Activated gamma-delta T cell treated with anti-CD3 and anti-CD28 coated beads, Interleukin-2, amount 50 U/mL, for 16 hours (primary cell): ENCODE measurements at places on chromosomes 6 and 20.

- no peak for DNase-seq
Measured at GRCh38 chr6:124330197-124330596, 526.5 kb downstream of the NKAIN2 start.

GRCh38 chr20:33733654-33734576 lies 2.1 kb downstream of the ZNF341 start:
- no peak for DNase-seq

- no peak for DNase-seq
Measured at GRCh38 chr20:2751878-2752566, 48.4 kb downstream of the CPXM1 start.

DNA sequence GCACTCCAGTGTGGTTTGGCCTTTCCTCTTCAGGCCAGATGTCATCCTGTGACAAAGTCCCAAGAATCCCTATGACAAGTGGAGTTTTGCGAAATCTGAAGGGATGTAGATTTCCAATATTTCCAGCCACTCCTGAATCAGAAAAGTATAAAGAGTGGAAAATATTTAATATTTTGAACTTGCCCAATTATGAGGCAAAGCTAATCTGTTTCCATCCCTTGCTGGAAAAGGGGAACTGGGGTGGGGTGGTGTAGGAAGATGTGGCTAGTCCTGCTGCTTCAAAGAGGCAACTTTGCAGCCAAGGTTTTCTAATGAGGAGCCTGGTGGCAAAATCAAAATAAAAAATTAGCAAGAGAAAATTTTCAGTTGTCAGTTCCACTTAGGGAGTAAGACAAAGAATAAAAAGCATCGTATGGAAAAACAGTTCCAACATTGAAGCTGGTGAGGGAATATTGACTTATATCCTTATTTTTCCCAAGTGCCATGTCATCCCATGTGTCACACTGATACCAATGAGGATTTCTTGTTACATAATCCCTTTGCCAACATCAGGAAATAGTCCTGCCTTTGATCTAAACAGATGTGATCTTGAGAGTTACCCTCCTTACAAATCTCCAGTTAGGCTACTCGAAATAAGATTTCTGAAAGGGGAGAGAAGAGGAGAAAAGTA lies 480.0 kb upstream of the JARID2 start:
- DNase-seq, result no peak

DNA sequence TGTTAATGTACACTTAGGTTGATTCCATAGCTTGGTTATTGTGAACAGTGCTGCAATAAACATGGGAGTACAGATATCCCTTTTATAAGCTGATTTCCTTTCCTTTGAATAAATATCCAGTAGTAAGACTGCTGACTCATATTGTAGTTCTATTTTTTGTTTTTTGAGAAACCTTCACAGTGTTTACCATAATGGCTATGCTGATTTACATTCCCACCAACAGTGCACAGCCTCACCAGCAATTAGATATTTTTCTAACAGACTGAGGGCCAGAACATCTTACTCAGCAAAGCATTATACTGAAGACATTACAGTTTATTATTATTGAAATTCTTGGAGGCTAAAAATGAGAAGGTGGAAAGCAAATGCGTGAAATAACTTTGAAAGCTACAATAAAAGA lies 187.3 kb upstream of the HEY2 start:
- no peak for DNase-seq

DNA sequence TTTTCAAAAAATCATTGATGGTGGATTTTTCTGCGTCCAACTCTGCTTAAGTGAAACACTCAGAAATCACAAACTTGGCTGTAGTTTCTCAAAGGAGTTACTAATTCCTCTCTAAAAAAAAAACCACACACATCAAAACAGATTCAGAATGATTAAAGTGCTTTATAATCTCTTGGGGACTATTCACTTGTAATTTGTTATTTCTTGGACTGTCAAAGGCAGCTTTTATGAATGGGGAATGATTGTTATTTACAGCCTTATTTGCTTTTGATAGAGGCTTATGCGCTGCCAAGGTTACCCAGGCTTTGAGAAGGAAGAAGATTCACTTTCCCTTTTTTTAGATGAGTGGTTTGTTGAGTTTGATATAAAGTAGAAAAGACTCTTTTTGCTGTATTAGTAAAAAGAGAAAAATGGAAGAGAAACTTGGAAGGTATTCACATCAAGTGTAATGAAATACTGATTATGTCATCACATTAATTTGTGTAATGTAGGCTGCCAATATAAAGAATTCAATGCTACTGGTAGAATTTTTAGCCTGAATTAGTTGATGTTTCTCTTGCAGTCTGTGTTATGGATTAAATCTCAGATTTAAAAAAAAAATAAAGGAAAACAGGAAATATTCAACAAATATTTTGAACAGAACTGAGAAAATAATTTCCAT lies 381.0 kb upstream of the SASH1 start:
- DNase-seq, result no peak

DNA sequence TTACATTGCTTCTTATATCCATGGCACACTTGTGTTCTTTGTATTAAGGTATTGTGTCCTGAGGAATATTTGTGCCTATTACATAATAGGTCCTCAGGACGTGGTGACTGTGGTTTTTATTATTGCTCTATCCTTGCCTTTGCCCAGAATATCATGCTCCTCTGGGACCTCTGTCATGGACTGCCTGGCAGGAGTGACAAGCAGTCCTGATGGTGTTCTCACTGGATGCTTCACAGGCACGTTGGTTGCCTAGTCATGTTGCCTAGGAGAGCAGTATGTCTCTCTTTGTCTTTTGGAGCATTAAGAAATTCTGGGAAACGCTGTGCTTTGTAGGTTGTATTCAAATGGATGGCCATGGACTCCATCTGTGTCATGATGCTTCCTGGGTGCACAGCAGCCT lies 24.7 kb upstream of the MROH8 start:
- DNase-seq, result no peak

DNA sequence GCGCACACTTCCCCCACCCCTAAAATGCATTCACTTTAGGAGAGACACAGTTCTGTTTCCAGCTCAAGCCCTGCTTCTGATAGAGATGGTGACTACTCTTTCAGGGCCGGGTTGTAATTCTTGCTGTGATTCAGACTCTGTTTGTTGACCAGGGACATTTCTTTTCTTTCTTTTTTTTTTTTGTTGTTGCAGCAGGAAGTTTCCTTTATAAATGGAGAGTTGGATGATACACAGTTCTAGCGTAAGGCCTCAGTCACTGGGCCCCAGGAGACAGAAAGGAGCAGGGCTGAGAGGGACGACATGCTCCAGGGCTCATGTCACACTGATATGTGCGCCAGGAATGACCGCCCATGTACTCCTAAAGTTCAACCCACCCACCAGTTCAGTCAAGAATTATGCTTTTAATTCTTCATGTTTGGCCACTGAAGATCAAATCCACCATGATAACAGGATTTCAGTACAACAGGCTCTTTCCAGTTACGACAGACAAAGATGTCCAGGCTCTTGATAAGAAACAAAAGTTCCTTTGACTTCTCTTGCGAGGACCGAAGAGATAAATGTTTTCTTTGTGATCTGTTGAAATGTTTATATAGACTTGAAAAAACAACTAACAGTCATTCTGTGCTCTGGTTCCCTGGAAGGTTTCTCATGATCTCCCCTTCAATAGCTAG lies 142.5 kb downstream of the CD164 start:
- no peak for DNase-seq

GRCh38 chr6:71190809-71191208 lies 97.8 kb upstream of the OGFRL1 start:
- no peak for DNase-seq

- DNase-seq, result no peak
Measured at GRCh38 chr6:105458551-105458950, 55.7 kb upstream of the PREP start.

- DNase-seq, result no peak
Measured at GRCh38 chr20:56579301-56579710, 46.3 kb downstream of the FAM209B start.

DNA sequence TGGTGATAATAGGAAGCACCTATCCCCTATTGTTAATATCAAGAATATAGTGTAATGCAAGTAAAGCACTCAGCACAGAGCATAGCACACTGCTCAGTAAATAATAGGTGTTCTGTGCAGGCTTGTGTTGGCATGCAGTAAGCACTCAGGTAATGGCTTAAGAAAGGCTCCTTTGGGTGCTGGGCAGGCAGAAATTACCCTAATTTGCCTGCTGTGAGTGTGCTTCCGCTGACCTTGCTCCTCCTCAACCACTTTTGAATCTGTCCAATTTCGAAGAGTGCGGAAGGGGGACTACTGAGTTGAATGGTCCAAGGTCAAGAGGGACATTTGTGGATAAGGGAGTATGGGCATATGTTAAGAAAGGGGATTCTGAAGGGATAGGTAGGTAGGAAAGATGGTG lies 15.4 kb downstream of the SRSF3 start:
- no peak for DNase-seq

DNA sequence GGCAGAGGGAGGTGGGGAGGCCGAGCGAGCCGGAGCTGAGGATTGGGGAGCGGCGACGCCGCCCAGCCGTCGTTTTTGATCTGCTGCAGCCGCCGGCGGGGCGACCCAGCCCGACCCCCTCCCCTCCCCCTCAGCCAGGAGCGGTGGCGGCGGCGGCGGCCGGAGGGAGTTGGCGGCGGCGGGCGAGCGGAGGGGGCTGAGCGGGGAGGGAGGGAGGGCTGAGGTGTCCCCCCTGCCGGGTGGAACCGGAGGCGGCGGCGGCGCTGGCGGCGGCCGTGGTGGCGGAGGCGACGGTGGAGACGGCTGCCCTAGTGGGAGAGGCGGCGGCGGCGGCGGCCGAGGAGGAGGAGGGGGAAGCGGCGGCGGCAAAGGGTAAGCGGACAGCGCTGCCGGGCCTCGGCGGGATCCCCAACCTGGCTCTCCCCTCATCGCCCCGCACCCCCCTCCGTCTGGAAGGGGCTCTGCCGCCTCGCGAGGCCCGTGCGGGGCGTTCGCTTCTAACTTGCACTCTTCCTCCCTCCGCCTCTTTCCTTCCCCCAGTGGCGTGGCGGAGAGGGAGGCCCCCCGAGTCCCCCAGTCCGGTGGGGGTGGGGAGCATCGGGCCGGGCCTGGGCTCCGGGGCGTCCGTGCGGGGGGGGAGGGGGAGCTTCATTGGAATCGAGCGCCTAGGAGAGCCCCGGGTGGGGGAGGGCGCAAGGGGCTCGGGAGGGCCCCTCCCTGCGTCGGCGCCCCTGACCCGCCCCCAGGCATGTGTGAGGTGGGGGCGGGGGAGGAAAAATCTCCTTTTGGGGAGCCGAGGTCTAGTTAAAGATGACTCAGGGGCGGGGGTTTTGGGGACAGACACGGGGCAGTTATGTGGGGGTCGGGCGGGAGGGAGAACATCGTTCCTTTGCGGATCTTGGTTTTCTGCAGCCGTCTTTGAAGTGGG lies at the start of gene TAB2:
TSS of gene TAB2 (plus strand) at position 69 of the 928 bp plus-strand sequence. CDS start 52,286 bp downstream, outside the sequence.
- DNase-seq, result peak; percentile 72

GRCh38 chr6:165456286-165456685 lies 146.9 kb upstream of the C6orf118 start:
- no peak for DNase-seq

DNA sequence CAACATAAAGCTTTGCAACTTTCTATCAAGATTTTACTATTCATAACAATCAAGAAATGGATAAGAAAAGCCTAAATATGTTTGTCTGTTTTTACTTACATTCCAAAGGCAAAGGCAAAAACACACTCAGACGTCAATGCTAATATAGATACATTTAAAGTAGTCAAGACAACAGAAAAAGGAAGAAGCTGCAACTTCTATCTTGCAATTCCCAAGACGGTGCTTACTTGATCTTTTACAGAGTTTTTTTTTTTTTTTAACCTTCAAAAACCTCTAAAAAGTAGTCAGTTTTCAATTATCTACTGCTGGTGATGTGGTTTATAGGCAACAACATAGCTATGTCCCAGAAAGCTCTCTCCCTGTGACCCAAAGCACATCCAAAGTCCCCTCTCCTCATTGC lies 58.1 kb downstream of the EPB41L2 start:
- DNase-seq, result no peak

GRCh38 chr20:57498425-57499400 lies 26.2 kb downstream of the CTCFL start:
- DNase-seq, result no peak

DNA sequence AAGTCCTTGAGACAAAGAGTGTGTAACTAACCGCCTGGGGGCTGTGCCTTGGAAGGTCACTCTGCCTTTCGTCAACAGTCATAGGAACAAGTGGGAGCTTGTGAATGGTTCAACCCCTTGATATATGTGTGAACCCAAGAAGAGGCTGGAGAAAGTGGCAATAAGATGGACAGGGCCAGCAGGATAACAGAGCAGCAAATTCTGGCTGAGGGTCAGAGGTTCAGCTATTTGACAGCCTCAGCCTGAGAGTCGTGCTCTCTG lies 54.9 kb downstream of the CPNE5 start:
- DNase-seq, result no peak

DNA sequence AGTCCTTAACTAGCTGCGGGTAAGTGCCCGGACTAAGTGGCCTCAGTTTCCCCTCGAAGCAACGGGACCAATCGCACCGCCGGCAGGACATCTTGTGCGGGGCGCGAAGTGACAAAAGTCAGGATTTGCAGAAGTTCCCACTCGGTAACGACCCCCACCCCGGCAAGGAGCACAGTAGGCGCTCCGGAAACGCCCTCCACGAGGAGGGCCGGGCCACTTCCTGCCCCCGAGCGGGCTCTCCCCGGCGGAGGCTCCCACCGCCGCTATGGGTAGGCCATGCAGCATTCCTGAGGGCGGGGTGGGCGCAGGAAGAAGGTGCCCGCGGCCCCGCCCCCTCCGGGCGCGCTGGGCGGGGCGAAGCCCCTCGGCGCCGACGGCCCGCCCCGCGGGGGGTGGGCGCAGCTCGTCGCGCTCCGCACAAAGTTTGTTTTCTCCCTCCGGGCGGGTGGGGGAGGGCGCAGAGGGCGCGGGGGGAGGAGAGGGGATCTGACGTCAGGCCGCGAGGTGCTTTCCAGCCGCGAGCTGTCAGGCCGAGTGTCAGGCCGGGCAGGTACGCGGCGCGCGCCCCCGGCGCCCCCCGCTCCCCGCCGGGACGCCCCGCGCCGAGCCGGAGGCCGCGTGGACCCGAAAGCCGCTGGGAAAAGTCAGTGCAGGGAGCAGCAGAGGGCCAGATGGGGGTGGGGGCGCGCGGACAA lies at the start of gene TGIF2:
TSS of gene TGIF2 (plus strand) at position 495 of the 695 bp plus-strand sequence. CDS start 5,178 bp downstream, outside the sequence.
- peak; percentile 84 for DNase-seq

GRCh38 chr6:157561929-157562810 lies 181.2 kb downstream of the ZDHHC14 start:
- DNase-seq, result no peak

GRCh38 chr6:75418233-75418632 lies 75.4 kb downstream of the FILIP1 start:
- DNase-seq, result no peak

DNA sequence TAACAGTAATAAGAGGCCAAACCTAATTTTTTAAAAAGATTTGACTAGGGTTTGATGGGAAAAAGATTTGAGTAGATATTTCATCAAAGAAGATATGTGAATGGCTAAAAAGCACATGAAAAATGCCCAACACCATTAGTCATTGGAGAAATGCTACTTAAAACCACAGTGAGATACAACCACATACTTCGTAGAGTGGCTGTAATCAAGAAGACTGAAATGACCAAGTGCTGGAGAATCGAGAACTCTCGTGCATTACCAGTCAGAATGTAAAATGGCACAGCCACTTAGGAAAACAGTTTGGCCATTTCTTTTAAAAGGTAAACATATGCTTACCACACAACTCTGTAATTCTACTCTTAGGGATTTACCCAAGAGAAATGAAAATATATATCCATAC lies 175.5 kb downstream of the EYA2 start:
- no peak for DNase-seq

GRCh38 chr6:5184218-5184617 lies 76.5 kb downstream of the LYRM4 start:
- DNase-seq, result no peak
